T-helper 2 cell treated with Interferon-gamma antibody and Interleukin-4, amounts not matched to agents 5 μg/mL and 100 μg/mL, for 36 hours (primary cell): ENCODE measurements at places on chromosomes 5 and 9.

DNA sequence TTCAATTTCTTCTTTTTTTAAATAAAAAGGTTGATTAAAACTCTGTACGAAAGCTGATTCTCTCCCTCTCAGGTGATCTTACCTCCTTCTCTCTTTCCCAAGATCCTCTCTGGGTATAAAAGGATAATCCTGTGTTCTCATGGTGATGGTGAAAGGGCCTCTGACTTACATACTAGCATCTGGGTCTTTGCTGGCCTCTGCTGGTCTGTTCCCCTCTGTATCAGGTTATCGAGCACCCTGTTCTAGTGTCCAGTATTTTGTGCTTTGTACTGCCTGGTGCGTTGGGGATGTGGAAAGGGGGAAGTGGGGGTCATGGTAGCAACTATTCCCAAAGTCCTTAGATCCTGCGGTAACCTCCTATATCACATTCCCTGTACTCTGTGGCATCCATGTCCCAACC lies 328.9 kb downstream of the NR2F1-AS1 start:
- DNase-seq: no peak

DNA sequence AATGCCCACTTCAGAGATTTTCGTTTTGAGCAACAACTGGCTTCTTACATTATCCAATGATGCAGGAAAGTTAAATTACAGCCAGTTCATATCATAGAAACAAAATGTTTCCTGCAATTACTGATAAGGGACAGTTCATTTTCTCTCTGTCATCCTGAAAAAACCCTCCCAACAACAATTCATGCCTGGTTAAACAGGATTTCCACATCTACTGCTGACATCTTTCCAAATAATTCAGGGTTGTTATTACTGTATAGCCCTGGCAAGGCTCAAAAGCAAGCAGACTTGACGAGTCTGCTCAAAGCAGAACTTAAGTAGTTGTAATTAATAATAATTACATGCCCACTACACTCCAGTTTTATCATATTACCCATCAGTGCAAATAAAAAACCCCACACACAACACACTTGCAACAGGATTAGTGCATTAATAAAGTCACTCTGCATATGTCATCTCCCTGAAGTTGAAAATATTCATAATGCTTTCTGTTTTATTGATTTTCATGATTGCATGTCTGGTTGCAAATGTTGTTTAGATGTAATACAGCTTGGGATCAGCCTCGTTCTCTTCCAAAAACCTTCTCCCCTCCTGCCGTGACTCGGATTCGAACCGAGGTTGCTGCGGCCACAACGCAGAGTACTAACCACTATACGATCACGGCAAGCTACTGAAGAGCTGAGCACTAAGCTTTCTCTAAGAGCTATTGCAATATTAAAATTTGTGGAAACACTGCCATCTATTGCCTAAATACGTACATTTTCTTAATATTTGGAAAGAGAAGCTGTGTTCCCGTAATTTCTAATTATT lies 119.6 kb upstream of the NFIB start:
- no peak for DNase-seq

GRCh38 chr9:91193087-91193657 lies 168.5 kb downstream of the AUH start:
- peak; percentile 92 for DNase-seq

DNA sequence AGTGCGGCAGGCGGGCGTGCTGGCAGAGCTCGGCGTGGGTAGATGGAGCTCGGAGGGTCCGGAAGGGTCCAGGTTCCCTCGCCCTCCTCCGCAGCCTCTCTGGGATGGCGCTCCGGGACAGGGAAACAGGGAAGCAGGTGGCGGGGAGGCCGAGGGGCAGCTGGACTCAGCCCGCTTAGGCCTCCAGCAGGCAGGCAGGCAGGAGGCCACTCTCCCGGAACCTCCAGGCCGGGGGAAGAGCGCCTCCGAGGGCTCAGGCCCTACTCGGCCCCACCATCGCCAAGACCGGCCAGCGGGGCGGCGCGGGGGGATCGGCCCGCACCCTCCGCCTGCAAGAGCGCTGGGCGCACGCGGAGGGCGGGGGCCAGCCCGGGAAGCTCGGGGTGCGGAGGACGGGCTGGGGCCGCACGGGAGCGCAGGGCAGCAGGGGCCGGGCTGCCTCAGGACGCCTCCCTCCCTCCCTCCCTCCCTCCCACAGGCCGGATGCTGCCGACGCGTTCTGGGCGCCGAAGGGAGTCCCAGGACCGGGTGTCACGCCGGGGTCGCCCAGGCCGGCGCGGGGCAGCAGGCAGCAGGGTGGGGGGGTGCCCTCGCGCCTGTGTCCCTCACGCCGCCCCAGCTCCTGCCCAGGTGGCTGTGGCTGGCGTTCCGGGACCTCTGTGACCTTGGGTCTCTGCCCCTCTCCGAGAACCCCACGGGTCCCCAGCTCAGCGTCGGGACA lies 977 bp downstream of the MGAT4B start:
- peak; percentile 45 for DNase-seq

- no peak for DNase-seq
Observed at GRCh38 chr9:136862849-136863622, 3.1 kb downstream of the EDF1 start.

DNA sequence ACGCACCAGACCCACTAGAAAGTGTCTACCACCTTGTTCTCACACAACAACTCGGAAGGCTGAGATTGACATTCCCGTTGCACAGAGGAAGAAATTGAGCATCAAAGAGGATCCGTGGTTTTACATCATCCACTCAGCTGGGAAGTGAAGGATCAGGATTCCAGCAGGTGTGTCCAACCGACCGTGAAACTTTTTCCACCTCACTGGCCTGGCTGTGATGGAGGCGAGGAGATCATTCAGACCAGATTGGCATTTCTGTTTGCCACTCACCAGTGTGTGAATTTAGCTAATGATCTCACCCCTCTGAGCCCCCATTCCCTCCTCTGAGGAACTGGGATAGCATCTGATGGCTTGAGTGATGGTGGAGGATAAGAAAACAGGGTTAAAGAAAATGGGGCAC lies 46.7 kb upstream of the CPLX2 start:
- DNase-seq: no peak

DNA sequence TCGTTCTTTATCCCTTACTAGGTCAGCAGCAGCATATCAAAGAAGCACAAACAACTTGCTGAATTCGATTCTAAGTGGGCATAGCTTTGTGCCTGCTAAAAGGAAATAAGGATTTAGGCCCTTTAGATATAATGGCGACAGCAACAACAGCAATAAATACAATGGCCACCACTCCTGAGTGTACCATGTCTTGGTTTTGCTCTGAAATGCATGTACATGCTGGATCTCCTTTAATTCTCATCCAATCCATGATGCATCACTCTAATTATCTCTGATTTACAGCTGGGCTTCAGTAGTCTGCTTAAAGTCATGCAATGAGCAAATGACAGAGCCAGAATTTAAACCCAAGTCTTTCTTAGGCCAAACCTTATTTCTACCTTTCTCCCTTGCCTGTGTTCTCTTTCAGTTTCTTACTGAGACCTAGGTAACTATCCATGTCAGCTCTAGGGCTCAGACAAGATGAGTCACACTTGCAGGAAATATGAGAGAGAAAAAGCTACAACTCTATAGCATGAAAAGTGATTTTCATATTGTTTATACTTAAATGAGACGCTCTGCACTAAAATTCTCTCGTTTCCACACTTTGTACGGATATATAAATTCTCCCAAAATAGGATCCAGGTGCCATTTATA lies 111.8 kb downstream of the HMHB1 start:
- DNase-seq: no peak

GRCh38 chr5:109825450-109825849 lies 135.7 kb downstream of the MAN2A1 start:
- DNase-seq: no peak

DNA sequence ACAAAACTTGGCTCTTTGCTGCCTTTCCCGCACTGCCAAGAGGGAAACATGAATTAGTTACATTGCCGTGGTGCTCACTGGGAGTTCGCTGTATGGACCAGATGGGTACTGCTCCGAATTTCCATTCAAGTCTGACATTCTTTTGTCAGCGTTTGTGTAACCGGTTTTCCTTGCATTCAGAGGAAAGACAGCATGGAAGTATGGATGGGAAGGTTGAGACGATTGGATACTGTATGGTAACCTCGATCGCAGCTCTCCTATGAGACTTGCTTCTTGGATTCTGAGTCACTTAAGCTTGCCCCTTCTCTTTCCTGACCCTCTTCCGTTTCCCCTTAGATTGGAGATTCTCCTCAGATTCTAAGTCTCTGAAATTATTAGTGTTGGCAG lies 625 bp upstream of the UBLCP1 start:
- no peak for DNase-seq

- DNase-seq: no peak
Observed at GRCh38 chr5:79878136-79878679, 112.9 kb downstream of the MTX3 start.

- no peak for DNase-seq
Observed at GRCh38 chr5:126965487-126965886, 64.9 kb downstream of the MARCHF3 start.

DNA sequence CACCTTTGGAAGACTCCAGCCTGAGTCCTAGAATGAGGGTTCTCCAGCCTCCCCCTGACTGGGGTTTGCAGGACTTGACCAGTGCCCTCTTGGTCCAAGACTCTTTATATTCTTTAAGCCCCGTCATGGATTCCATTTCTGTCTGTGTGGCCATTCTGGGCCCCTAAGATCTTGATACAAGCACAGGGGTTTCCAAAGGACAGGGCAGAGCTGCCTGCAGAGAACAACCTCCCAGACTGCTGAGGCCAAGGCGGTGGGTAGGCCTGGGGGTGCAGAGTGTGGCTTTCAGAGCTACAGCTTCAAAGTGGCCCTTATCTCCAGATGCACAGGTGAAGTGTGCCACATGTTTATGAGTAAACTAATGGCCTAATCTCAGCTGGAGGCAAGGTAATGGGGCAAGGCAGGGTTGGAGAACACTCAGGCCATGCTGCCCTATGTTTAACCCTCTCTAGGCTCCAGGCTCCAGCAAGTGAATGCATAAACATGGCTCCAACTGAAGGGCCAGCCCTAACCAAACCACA lies 32.1 kb downstream of the FOXI1 start:
- no peak for DNase-seq

DNA sequence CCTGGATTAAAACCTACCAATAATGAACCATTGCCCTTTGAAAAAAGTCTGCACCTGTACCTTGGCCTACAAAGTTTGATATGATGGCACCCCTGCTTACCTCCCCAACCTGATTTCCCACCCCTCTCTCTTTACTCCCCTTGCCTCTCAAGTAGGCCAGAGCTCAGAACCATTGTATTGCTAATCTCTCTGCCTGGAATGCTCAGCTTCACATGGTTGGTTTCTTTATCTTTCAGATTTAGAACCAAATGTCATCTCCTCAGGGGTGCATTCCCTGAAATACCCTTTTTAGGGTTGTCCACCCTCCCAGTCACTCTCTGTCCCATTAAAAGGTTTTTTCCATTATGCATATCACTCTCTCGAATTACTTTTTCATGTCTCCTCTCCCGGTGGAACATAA lies 116.6 kb upstream of the VCAN start:
- DNase-seq: no peak

DNA sequence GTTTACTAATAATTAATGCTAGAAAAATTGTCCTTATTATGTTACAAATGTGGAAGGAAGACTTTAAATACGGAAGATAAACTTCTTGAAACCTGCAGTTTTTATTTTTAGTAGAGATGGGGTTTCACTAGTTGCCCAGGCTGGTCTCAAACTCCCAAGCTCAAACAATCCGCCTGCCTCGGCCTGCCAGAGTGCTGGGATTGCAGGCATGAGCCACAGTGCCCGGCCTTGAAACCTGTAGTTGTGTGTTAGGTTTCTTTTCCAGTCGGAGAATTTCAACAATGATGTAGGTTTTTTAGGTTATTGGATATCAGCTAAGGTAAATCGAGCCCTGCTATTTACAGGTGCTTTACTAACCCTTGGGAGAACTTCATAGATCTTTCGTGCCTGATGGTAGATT lies 30.8 kb downstream of the CTNNA1 start:
- DNase-seq: no peak

DNA sequence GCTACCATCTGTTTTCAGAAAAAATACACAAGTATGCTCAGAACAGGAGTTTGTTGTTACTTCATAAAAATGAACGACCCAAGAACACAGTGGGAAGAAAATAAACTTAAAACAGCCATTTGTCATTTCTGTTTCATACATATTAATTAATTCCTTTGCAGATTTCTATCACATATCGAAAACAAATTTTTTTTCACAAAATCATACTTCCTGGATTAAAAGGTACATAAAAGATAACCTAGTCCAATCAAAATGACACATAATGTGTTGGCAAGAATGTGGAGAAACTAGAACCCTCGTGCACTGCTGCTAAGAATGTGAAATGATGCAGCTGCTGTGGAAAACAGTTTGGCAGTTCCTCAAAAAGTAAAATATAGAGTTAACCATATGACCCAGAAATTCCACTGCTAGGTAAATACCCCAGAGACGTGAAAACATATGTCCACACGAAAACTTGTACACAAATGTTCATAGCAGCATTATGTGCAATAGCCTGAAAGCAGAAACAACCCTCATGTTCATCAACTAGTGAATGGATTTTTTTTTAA lies 46.0 kb downstream of the MYO10 start:
- DNase-seq: no peak

DNA sequence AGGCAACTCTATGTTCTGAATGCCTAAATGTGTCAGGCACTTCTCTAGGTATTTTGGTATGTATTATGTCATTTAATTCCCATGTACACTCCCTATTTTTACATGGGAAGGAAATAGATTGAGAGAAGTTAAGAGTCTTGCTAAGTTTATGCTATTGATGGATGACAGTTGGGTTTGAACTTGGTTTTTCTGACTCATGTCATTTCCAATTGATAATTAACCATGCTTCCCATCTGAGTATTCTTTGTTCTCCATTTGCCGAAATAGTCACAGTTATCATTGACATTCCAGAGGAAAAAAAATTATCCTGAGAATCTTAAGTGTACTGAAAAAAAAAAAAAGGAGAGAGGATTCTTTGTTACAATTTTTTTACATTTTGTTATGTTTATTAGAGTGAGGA lies 23.1 kb upstream of the DMRTA1 start:
- no peak for DNase-seq
